T-cell (primary cell): ENCODE measurements at places on chromosomes 3 and 15.

DNA sequence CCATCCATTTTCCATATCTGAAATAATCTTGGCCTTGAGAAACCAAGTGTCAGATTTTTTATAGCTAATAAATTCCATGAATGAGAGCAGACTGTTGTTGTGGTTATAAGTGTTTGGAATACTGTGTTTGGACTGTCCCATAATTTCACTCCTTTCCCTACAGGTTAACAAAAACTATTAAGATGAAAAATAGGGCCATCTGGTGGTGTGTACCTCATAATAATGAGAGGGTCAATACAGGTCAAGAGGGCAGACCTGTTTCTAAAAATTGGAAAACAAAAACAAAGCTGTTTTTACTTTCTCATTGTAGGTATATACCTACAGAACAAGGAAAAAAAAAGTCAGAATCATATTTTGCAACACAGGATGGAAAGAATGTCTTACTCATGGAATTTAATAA, 553.8 kb upstream of the SGO1 start:
- no peak overlapping the region for H3K27ac ChIP-seq
- DNase-seq, result no peak
- no peak overlapping the region for H3K4me3 ChIP-seq

DNA sequence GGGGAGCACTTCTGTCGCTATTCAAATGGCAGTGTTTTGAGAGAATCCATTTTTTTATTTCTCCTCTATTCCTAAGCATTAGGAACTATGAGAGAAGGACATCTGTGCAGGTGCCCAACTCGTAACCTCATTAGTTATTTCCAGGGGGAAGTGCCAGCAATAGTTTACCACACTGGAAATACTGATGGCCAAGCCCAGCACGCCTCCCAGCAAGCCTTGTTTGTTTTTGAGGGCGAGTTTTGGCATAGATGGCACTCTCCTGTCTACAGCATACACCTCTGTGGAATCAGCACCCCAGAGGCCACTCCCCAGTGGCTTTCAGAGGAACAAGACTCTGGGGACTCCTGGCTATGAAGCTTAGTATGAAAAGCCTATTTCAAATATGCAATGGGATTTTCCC, 36.6 kb downstream of the FAN1 start:
- no peak for DNase-seq
- H3K36me3 ChIP-seq, result peaks cover 63% of the 10 kb centered on the region
- H3K27me3 ChIP-seq, result no peaks in the 10 kb centered on the region
- no peak overlapping the region for H3K4me3 ChIP-seq
- no peaks in the 10 kb centered on the region for H3K4me1 ChIP-seq
- no peak overlapping the region for H3K27ac ChIP-seq

DNA sequence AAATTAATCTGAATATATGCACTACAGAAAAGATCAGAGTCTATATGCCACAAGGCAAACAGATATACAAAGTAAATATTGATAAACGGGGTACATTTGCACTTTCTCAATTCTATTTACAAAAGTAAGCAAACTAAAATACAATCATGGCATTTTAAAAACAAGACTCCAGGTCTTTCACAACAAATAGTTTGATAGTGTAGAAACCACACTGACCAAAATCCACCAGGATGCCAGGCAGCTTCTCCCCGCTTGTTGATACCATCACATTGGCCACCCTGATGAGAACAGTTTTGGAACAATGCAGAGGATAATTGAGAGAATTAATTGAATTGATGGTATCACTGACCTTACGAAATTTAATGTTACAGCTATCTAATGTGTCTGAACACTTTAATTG, 190.6 kb upstream of the TMCO5A start:
- no peak overlapping the region for H3K4me3 ChIP-seq
- H3K4me1 ChIP-seq, result no peaks in the 10 kb centered on the region
- no peaks in the 10 kb centered on the region for H3K36me3 ChIP-seq
- DNase-seq, result no peak

- no peaks in the 10 kb centered on the region for H3K4me1 ChIP-seq
- H3K4me3 ChIP-seq, result no peak overlapping the region
- no peaks in the 10 kb centered on the region for H3K36me3 ChIP-seq
These were observed 8.2 kb upstream of the ZNF660 start for GRCh38 chr3:44576613-44577012.

DNA sequence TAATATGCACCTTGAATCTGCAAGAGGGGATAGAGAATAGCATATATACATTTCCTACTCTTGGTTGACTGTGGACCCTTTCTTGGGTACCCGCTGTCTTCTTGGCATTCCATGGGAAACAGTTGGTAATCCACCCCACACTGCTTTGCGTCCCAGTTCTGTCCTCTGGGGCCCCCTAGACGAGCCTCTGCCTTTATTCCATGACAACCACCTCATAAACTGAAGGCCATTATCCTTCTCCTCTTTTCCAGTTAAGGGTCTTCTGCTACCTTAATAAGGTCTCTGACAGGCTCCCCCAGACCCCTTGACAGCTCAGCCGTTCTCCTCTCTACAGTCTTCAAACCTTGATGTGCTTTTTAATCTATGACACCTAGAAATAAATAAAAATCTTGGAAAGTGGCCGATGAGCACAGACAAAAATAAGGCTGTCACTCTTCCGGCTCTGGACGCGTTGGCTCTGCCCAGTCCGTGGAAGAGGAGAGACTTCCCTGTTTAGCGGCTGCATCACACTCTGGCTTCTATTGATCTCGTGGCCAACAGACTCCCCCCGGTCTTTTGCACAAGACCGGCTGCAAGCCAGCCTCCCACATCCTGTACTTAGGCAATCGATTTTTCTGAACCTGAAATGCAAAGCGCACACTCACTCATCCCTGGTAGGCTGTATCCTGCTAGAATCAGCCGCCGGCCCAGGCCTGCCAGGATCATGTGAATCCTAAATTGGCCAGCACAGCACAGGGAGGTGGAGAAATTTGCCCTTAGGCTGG, 251.0 kb upstream of the TLE3 start:
- no peaks in the 10 kb centered on the region for H3K27me3 ChIP-seq
- H3K36me3 ChIP-seq, result no peaks in the 10 kb centered on the region
- H3K27ac ChIP-seq, result no peak overlapping the region
- peaks cover 4% of the 10 kb centered on the region for H3K4me1 ChIP-seq
- DNase-seq, result no peak
- H3K4me3 ChIP-seq, result no peak overlapping the region

DNA sequence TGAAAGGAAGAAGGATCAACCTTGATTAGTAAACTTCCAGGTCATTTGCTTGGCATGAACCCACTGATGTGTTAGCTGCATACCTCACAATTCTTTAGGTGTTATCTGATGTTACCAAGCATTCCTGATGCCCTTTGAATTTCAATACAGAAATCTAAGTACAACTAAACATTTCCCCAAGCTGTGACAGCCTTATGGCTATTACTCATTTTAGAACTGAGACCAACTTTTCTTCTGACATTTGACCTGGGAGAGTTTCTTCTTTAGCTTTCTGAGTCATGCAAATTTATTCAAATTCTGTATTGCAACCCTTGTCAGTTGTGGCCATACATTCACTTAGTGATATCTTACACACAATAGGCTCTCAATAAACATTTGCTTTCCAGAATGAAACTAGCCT, 124.3 kb downstream of the TIGIT start:
- H3K36me3 ChIP-seq, result no peaks in the 10 kb centered on the region
- no peak overlapping the region for H3K27ac ChIP-seq

- DNase-seq, result no peak
- no peak overlapping the region for H3K4me3 ChIP-seq
- H3K36me3 ChIP-seq, result no peaks in the 10 kb centered on the region
- H3K27me3 ChIP-seq, result no peaks in the 10 kb centered on the region
- H3K4me1 ChIP-seq, result no peaks in the 10 kb centered on the region
These were observed 74.7 kb downstream of the MAGI1 start for GRCh38 chr3:65963787-65964677.

DNA sequence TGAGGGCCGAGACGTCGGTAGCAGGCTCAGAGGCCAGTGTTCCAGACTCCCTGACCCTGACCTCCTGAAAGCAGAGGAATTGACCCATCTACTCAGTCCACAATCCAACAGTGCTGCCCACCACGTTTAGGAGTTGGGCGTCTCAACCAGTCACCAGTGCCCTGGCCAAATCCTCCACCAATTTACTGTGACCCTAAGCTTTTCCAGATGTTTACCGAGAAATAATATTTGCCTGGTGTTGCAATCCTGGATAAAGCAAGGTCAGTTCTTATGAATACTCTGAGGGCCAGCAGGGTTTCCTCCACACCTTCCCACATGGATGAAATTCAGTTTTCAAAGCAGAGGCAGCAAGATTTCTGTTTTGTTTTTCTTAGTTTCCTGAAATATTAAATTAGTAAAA, 7.5 kb upstream of the APOD start:
- peaks cover 13% of the 10 kb centered on the region for H3K4me1 ChIP-seq
- H3K27ac ChIP-seq, result no peak overlapping the region
- DNase-seq, result no peak
- no peak overlapping the region for H3K4me3 ChIP-seq

- H3K4me1 ChIP-seq, result no peaks in the 10 kb centered on the region
- H3K4me3 ChIP-seq, result no peak overlapping the region
- no peaks in the 10 kb centered on the region for H3K27me3 ChIP-seq
- H3K27ac ChIP-seq, result no peak overlapping the region
- no peak for DNase-seq
These were observed 405.1 kb downstream of the LSAMP start for GRCh38 chr3:116040152-116040551.

DNA sequence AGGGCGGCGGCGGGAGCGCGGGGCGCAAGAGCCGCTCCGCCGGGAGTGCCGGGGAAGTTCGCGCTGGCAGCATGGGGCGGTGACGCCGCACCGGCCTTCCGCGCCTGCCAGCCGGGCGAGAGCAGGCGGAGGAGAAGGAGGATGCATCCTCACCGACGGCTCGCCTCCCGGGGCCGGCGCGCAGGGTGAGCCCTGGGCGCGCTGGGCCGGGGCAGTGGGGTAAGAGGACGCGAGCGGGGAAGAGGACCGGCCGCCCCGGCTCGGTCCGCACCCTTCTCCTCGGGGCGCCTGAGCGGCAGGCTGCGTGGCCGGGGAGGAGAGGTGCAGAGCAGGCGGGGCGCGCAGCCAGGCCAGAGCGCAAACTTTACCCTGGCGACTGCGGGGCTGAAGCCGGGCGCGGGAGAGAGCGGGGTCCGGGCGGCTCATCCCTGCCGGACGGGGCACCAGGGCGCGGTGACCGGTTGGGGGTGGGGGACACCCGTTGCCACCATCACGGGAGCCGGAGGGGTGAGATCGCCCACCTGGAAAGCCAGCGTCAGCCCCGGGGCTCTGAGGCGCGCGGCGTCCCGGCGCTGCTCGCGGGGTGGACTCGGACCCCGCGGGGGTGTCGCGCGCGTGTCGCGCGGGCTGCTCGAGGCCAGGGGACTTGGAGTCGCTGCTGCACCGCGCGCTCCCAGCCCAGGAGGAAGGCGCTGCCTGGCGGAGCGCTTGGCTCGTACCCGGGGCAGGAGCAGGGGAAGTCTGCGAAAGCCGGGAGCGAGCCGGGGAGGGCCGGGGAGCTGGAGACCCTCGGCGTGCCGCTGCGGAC, 542 bp downstream of the GABRA5 start:
- no peaks in the 10 kb centered on the region for H3K4me1 ChIP-seq
- H3K36me3 ChIP-seq, result no peaks in the 10 kb centered on the region
- DNase-seq, result no peak
- no peak overlapping the region for H3K4me3 ChIP-seq

- DNase-seq, result no peak
- H3K27ac ChIP-seq, result no peak overlapping the region
- no peaks in the 10 kb centered on the region for H3K36me3 ChIP-seq
- H3K27me3 ChIP-seq, result no peaks in the 10 kb centered on the region
These were observed 35.8 kb downstream of the HCN4 start for GRCh38 chr15:73333001-73333400.

GRCh38 chr3:138384531-138384930, 36.2 kb downstream of the MRAS start:
- H3K27ac ChIP-seq, result no peak overlapping the region
- no peaks in the 10 kb centered on the region for H3K4me1 ChIP-seq
- no peaks in the 10 kb centered on the region for H3K36me3 ChIP-seq
- H3K4me3 ChIP-seq, result no peak overlapping the region

- H3K27me3 ChIP-seq, result no peaks in the 10 kb centered on the region
- no peaks in the 10 kb centered on the region for H3K36me3 ChIP-seq
- no peak for DNase-seq
- H3K27ac ChIP-seq, result no peak overlapping the region
- no peak overlapping the region for H3K4me3 ChIP-seq
- H3K4me1 ChIP-seq, result no peaks in the 10 kb centered on the region
These were observed 223.1 kb downstream of the RBMS3 start for GRCh38 chr3:29503958-29504357.

DNA sequence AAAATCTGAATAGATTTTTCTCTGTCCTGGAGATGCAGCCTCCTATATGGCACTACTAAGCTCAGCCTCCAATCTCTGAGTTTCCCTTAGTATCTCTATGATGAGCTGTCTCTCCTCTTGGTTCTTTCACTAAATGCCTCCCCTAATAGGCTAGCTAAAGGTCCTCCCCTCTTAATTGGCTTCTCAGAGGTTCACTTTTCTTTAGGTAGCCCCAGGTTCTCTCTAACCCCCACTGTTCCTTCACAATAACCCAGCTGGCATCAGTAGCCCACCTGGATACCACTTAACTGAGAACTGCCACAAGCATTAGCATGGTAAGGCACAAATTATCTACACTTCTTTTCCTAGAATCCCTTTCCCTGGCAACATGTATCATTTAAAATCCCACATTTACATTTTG, 523.2 kb downstream of the IGSF11 start:
- H3K27me3 ChIP-seq, result no peaks in the 10 kb centered on the region
- DNase-seq, result no peak

- H3K27me3 ChIP-seq, result no peaks in the 10 kb centered on the region
- no peaks in the 10 kb centered on the region for H3K4me1 ChIP-seq
- H3K27ac ChIP-seq, result no peak overlapping the region
- DNase-seq, result no peak
- no peak overlapping the region for H3K4me3 ChIP-seq
These were observed 300.1 kb downstream of the ROBO1 start for GRCh38 chr3:79467721-79468120.

DNA sequence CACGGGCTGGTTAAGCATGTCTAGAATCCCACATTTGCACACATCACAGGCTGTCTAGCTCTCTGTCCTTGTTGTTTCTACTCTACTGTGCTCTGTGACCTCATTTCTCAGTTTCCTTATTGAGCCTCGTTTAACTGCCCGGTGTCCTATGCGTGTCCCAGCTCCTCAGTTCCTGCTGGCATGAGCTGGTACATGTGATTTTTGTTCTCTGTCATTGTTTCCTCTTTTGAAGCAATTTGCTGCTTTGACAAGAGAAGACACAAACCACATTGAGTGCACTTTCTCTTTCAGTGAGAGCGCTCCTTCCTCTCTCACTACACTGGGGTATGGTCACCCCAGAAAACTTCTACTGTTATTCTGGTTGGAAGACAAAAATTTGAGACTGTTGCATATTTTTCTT, 563.5 kb downstream of the PDCD6IP start:
- no peaks in the 10 kb centered on the region for H3K36me3 ChIP-seq
- H3K4me1 ChIP-seq, result peaks cover 2% of the 10 kb centered on the region
- H3K4me3 ChIP-seq, result no peak overlapping the region
- no peak overlapping the region for H3K27ac ChIP-seq
- DNase-seq, result no peak

DNA sequence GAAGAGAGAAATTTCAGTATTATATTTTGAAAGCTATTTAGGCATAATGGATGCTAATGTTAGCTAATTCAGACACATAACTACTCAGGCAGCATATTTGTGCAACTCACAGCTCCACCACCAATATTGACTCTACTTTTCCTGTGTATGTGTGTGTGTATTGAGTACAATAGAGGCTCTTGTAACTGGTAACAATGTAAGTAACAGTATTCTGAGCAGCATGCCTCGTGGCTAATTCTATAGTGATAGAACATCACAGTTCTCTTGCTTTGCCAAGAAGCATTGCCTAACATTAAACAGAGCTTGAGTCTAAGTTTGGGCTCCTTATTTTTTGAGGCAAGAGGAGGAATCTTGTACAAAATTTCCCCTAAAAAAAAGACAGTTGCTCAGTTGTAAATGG, 98.6 kb upstream of the ARHGEF26 start:
- no peaks in the 10 kb centered on the region for H3K4me1 ChIP-seq
- no peaks in the 10 kb centered on the region for H3K36me3 ChIP-seq
- no peak overlapping the region for H3K4me3 ChIP-seq
- no peaks in the 10 kb centered on the region for H3K27me3 ChIP-seq
- DNase-seq, result no peak
